T-helper 17 cell (primary cell): ENCODE measurements at places on chromosomes 2 and 18. TPM values are rescaled to one million over a fixed set of nuclear protein-coding genes. Genes with fewer than 3 reads are reported as not detected.

DNA sequence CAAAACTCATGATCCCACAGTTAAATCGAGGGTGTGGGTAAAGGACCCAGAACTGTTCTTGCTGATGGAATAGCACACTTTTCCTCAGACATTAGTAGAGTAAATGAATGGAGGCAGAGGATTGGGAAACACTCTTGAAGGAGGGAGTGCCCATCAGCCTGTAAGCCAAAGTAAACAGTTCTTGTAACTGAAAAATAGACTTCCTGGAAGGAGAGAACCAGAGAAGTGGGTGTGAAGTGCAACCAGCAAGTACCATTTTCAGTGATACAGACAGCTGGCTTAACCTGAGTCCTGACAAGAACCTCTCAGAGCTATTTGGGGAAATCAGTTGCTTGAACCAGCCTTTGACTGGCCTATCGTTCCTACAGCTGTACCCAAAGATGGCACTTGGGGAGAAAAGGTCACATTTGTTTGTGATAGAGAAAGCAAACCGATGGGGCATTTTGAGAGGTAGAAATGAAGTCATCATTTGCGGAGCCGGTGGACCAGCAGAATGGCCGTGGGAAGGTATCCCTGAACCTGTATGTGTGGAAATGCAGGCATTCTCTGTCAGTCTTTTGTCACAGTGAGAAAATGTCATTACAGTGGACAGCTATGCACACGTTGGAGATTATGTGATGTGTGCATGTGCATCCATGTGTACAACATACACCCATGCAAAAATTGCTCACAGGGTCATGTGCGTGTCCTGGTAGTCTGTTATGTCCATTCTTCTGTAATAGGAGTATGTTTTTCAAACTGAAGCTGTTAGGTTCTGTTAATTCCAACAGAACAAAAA lies 17.8 kb downstream of the CRIM1 start:
- DNase-seq = no peak

DNA sequence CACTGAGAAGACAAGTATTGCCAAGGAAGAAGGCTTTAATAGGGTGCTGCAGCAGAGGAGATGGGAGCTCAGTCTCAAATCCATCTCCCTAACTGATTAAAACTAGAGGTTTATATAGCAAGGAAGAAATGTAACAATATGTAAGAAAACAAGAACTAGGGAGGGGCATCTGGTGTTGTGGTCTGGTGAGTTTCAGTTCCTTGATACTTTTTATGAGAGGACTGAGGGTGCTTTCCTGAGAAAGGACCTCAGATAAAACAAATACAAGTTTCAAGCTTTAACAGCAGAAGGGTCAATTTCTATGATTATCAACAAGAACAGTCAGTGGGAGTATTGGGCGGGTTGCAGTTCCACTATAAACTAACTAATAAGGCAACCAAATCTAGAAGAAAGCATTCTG lies 1967.5 kb downstream of the SUCLG1 start:
- no peak for DNase-seq

DNA sequence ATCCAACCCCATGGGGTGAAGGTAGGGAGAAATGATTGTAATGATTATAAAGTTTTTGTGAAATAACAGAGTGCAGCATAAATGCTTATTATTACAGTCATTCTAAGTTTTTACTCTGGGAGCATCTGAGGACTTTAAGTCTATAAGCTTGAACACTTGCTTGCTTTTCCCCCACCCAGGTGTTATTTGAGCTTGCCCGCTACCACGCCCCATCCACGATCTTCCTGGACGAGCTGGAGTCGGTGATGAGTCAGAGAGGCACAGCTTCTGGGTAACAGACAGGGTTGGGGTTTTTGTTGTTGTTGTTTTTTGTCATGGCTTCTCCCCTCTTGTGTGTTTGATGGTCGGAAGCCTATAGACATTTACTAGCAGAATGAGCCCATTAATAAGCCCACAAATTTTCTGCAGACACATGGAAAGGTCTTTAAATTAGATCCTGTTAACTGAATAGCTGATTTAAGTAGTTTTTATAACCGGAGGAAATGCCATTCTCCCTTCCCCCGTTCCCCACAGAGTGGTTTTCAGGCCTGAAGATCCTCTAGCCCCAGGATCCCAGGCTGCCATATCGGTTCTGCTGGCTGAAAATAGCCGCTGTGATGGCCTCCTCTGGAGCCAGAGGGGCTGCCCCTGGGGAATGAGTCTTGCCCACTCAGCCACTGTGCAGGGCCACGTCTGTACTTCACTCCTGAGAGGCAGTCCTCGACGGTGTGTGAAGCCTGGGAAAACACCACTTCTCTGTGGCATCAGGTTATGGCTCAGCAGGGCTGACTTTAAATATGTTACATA lies 39.9 kb upstream of the ELOA2 start:
- no peak for DNase-seq

GRCh38 chr18:46253498-46253897 lies 149.3 kb downstream of the HAUS1 start:
- DNase-seq = no peak

DNA sequence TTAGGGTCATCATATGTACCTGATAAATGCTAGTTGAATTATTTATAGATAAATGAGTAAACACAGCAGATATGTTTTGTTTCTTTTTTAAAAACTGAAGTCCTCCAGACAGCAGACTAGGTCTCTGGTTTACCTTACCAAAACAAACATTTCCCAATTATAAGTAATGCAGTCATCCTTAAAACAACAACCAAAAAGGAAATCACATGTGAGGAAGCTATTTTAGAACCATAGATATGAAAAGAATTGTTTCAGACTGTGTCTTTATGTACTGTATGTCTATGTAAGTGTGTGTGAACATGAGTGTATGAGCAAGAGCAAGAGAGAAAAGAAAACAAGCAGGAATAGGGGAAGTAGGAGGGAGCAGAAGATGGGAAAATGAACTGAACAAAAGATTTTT lies 441.0 kb downstream of the CPS1 start:
- DNase-seq = no peak

DNA sequence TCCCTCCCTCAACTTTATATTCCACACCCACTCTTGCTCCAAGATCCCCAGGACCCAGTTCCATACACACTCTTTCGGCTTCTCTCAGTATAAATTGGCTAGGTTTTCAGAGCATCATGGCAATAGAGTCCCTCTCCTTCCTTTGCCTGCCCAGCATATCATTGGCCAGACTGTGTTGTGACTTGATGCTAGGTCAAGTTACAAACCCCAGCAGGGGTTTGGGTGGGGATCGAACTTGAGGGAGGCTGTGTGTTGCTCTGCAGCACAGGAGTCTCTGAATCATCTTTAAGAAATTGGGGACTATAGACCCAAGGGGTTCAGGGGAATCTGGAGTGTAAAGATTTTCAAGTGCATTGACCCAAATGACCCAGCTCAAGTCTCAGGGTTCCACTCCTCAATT lies 477.5 kb upstream of the MEIS1 start:
- no peak for DNase-seq

GRCh38 chr2:176106581-176107539 lies at the start of gene HOXD11:
TSS of gene HOXD11 (plus strand) at chr2:176107280. CDS start at chr2:176107356, 76 bp downstream.
- no peak for DNase-seq

DNA sequence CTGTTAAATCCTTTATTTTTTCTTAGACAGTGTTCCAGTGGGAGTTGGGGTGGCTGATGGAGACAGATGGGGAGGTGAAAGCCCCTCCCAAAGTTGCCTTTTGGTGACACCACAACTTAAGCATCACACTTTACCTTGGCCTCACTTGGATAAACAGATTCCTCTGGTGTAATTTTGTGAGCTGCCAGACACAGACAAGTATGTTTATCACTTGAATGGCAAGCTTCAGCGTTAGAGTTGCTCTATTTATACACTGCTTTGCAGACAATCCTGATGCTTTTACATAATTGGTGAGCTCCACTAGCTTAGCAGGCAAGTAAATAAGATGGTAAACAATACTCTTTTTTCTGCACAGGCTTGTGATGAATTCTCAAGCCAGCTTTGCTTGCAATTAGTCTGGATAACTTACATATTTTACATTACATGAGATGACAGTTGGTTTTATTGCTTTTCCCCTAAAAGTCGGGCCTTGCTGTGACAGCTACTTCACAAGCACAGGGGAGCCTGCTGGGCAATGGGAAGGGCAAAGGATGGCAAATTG lies 226.2 kb downstream of the SLC8A1 start:
- DNase-seq = no peak

GRCh38 chr2:175111200-175111657 lies 56.8 kb downstream of the ATF2 start:
- no peak for DNase-seq

- no peak for DNase-seq
Observed at GRCh38 chr2:160358046-160358445, 135.6 kb downstream of the RBMS1 start.

DNA sequence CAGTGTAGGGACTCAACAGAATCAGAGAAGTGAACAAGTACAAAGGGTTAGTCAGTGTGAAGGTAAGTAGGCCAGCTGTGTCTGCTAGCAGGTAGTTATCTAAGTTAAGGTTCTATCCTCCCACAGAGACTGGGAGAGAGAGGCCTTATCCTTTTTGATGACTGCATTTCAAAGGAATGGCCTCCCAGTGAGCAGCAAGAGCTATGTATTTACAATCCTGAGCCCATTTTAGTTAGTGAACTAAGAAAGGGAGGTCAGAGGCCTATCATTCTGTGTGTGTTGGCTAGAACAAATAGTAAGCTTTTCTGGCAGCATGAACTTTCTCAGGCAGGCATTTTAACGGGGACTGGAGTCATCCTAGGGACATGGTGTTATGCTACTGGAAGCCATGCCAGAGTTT lies 182.9 kb downstream of the VWC2L start:
- DNase-seq = no peak

TMEM17 gene
- not detected for total RNA-seq

ADD2 gene
- 0.34 TPM for total RNA-seq

IL36B gene
- not detected for total RNA-seq

ARPC2 gene
- total RNA-seq = 424 TPM

SKOR2 gene
- not detected for total RNA-seq

TUBB8B gene
- not detected for total RNA-seq

ANKRD62 gene
- not detected for total RNA-seq
